ENCODE measurements at places on chromosomes 11 and 22.

- no peak for DNase-seq
Observed at GRCh38 chr11:118211006-118211405, 13.8 kb downstream of the JAML start.

DNA sequence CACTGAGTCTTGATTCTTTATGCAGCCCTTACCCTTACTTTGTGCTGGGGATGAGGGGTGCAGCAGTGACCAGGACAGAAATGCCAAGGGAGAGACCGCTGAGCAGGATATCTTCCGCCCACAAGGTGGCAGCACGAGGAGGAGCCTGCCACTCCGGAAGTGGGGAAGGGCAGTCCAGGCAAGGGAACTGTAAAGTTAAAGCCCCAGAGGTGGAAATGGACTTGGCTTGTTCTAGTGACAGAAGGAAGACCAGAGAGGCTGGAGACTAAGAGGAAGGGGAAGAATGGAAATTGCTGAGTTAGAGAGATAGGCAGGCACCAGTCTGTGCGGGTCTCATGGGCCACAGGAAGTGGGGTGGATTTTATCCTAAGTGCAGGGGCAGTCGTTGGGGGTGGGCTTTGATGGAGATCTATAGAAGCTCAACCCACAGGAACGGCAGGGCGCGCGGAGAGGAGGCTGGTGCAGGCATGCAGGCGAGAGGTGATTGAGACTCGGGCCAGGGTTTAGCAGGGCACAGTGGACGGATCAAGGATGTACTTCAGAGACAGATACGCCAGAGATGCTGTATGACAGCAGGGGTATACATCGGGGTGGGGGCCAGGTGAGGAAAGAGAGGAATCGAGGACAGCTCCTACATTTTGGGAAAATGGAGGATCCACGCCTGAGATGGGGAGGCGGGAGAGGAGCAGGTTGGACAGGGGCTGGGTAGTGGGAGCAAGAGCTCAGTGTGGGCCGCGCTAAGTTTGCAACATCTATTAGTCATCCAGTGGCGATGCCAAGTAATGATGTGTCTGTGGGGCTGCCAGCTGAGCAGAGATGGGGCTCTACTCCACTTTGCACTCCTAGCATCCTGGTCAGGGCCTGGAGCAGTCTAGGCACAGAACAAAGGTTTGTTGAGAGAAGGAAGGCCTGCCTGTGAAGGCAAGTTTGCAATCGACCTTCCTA, 3.3 kb upstream of the GRK2 start:
- DNase-seq: peak; percentile 100

DNA sequence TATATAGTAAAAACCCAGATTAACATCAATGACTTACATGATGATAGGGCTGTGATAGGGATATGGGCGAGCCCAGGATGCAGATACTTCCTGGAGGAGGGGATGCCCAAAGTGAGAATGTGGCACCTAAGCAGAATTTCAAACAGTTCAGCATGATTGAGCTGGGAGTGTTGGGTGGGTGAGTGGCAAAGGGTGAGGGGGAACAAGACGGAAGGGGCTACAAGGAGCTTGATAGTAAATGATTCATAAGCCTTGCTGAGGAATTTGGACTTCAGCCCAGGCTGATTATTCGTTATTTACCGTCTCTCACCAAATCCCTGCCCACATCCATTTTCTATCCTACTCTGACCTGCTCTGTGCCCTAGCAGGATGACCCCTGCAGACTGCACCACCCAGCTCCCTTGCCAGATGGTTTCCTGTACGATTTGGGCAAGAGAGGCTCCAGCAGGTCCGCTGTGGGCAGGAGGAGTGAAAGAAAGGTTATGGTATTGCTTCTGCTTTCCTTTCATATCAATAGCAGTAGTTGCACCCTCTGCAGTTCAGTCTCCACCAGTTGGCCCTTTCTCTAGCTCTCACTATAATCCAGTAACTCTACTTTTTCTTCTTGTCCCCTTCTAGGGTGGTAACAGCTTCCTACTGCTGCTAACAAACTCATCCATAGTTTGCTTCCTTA, 30.3 kb upstream of the SIK2 start:
- no peak for DNase-seq

- no peak for DNase-seq
Observed at GRCh38 chr11:17067417-17067816, 10.1 kb downstream of the RPS13 start.

- no peak for DNase-seq
Observed at GRCh38 chr11:96067160-96067559, 143.3 kb upstream of the MTMR2 start.
